Activated CD8-positive, alpha-beta memory T cell treated with anti-CD3 and anti-CD28 coated beads for 48 hours (primary cell): ENCODE measurements at places on chromosomes 3 and 15.
A peak's percentile ranks its signal among the peaks of the same experiment; 100 is the strongest.

GRCh38 chr3:47536221-47536891, 22.8 kb upstream of the ELP6 start:
- DNase-seq: no peak

DNA sequence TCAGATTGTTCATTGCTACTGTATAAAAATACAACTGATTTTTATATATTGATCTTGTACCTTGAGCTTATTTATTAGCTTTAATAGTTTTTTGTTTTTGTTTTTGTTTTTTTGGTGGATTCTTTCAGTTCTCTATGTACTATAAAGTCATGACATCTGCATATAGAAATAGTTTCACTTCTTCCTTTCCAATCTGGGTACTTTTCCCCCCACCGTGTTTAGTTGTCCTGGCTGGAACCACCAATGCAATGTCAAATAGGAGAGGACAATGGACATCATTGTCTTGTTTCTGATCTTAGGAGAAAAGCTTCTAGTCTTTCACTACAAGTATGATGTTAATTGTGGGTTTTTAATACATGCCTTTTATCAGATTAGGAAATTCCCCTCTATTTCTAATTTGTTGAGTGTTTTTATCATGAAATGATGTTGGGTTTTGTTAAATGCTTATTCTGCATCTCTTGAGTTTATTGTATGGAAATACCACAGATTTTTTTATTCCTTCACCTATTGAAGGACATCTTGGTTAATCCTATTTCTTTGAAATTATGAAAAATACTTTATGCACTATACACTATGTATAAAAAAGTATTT, 2.8 kb upstream of the XCR1 start:
- DNase-seq: no peak

DNA sequence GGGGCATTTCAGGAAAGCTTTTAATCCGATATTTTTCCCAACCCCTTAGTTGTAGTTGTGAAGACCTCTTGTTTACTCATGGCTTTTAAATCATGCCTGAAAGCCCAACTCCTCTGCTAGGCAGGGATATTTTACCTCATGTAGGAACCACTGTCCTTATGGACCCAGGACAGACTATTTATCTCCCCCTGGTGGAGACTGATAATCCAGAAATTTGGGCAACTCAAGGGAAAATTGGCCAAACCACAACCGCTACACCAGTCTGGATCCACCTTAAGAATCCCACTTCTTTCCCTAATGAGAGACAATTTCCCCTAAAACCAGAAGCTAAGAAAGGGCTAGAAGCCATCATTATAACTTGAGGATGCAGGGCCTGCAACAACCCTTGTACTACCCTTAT, 248.1 kb upstream of the STAC start:
- DNase-seq: no peak

- DNase-seq: no peak
These were observed 123.1 kb upstream of the LRRFIP2 start for GRCh38 chr3:37297459-37297858.

GRCh38 chr3:65425880-65426279, 612.8 kb downstream of the MAGI1 start:
- DNase-seq: no peak

- DNase-seq: no peak
These were observed 703.7 kb downstream of the NLGN1 start for GRCh38 chr3:174101244-174101643.

DNA sequence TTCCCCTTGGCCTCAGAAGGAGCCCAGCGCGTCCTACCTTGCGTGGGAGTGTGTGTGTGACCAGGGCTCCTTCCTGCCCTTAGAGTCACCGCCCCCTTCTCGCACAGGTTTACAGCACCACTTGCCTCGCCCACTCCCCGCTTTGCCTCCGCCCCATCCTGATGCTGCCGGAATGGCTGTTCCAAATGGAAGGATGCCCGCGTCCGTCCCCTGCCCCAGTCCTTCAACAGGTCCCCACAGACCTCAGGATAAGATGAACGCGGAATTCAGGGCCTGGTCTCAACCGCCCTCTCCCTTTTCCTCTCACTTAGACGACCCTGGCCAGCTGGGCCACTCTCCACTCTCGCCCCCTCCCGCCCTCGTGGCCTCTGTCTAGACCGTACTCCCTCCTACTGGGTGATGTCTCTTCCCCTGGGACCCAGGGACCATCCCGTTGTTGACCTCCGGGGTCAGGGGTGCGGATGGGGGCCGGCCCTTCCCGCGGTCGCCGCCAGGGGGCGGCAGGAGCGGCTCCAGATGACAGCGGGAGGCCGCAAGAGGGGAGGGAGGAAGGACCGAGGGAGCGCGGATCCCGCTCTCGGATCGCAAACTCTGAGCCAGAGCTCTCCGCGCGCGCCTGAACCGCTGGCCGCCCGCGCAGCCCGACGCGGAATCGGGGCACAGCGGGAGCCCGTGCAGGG, at the start of gene THSD4:
Gene THSD4 (plus strand): TSS at position 585 of the 680 bp plus-strand sequence.
- DNase-seq: peak; percentile 16

GRCh38 chr3:52819936-52820335, 10.5 kb downstream of the ITIH4 start:
- no peak for DNase-seq

- no peak for DNase-seq
These were observed 3.5 kb upstream of the GALNT15 start for GRCh38 chr3:16171009-16171408.

- DNase-seq: no peak
These were observed 39.0 kb downstream of the SHC4 start for GRCh38 chr15:48924528-48925393.

DNA sequence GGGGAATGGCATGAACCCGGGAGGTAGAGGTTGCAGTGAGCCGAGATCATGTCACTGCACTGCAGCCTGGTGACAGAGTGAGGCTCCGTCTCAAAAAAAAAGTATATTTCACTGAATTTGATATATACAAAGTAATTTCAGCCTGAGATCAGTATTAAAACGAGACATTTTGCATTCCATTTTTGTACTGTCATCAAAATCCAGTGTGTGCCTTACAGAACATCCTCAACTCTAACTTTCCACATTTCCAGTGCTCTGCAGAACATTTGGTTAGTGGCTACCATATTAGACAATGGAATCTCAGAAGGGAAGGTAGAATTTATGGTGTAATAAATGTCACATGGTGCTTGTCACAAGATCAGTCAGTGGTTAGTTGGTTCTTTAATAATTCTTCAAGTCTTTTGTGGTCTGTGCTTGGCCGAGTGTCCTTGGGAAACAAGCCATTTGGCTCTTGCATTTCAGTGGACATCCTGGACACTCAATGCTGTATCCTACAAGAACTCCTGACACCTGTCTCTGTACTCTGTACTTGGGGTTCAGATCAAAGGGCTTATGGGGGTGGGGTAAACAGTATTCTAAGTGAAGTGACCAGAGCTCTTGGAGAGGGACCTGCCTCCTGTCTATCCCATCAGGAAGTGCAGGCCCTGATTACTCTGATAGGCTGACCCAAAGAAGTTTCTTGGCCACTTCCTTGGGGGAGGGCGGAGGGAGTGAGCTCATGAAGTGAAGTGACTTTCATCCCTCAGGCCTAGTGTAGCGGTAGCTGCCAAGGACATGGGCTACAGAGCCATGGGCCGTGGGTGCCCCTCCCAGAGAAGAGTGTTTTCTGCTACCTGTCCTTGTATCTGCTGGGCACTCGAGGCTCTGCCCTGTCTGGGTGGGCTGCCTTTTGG, 3.7 kb downstream of the ACVR2B start:
- DNase-seq: no peak

GRCh38 chr3:143658861-143659260, 189.4 kb downstream of the SLC9A9 start:
- no peak for DNase-seq

GRCh38 chr3:100213891-100214573, 46.8 kb upstream of the TBC1D23 start:
- DNase-seq: no peak

- DNase-seq: no peak
These were observed 16.9 kb downstream of the SLC24A1 start for GRCh38 chr15:65638681-65639089.

DNA sequence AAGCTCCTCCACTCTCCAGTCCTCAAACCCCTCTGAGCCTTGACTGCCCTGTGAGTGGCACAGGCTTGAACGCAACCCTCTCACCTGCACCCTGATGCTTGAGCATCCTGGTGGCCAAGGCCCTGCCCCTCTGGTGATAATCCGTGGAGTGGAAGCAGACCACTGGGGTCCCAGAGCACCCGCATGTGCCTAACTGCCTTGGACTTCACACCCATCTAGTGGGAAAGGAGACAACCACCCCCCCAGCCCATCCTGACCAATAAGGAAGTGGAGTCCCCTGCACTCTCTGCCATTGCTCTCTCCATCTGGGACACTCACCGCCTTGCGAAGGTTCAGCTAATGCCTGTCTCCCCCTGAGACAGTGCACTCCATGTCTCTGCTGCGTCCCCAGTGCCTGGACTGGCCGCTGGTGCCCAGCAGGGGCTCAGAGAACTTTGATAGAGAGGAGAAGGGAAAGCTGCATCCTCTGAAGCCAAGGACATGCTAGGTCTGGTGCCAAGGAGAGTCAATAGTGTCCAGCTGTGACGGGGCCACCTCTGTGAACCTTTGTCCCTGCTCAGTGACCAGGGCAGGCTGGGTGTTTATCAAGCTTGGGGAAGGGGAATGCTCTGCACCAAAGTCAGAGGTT, 3.4 kb downstream of the KLF15 start:
- no peak for DNase-seq

- DNase-seq: no peak
These were observed 408 bp upstream of the ARPP21 start for GRCh38 chr3:35638980-35639253.

DNA sequence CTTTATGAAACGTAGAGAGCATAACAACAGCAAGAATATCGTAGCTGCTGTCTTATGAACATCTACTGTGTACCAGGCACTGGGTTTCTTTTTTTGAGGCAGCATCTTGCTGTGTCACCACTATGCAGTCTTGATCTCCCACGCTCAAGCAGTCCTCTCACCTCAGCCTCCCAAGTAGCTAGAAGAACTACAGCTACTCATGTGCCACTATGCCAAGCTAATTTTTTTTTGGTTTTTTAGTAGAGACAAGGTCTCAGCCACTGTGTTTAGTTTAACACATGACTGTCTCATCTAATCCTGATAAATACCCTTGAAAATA, 129.9 kb downstream of the VGLL4 start:
- no peak for DNase-seq

- DNase-seq: no peak
These were observed 37.4 kb upstream of the CNTN3 start for GRCh38 chr3:74651885-74652284.

- no peak for DNase-seq
These were observed 36.3 kb upstream of the NECTIN3 start for GRCh38 chr3:111035316-111035715.

DNA sequence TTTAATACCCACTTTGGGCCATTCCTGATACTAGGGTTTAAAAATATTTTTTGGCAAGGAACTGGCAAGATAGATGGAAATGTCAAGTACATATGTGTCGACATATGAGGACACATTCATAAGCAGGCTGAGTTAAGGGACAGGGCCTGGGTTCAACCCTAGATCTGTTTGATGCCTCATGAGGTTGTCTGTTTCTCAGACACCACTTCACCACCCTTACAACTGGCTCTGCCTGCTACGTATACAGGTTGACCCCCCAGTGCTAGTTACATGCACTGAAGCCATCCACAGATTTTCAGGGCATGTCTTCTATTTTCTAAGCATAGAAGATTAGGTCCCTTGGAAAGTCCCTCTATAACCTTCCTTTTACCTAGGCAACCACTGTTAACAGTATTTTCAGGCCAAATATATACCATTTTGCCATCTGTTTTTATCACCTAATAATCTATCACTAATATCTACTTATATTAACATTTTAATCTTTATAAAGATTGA, 296.7 kb downstream of the PLCL2 start:
- no peak for DNase-seq

DNA sequence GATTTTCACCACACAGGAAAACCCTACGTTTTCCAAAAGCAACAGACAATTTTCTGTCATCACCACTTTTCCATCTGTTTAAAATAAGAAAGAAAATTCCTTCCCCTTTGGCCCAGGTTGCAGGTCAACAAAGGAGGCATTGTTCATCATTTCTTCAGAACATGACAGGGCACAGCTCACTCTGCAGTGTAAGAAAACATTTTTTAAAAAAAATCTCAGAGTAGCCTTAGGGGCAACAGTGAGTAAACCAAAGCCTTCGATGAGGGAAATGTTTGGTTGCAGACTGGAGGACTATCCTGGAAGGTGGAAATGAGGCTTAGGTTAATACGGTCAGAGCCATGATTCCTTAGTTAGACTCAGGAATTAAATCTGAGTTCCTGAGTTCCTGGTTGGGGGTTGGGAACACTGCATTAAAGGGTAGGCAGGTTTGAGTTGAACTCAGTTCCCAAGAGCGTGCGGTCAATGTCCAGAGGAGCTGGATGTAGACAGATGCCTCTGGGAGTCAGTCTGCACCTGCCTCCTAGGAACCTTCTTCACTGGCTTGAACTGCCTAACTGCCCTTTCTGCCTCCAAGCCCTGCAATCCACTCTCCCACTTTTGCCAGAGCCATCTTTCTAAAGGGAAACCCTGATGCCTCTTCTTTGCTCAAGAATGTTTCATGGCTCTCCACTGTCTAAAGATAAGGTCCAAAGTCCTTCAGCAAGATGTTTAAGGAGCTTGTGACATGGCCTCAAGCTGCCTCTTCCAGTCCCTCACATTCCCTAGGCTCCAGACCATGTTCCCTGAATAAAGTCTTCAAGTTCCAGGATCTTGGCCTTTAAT, 3.3 kb upstream of the HES1 start:
- DNase-seq: no peak

DNA sequence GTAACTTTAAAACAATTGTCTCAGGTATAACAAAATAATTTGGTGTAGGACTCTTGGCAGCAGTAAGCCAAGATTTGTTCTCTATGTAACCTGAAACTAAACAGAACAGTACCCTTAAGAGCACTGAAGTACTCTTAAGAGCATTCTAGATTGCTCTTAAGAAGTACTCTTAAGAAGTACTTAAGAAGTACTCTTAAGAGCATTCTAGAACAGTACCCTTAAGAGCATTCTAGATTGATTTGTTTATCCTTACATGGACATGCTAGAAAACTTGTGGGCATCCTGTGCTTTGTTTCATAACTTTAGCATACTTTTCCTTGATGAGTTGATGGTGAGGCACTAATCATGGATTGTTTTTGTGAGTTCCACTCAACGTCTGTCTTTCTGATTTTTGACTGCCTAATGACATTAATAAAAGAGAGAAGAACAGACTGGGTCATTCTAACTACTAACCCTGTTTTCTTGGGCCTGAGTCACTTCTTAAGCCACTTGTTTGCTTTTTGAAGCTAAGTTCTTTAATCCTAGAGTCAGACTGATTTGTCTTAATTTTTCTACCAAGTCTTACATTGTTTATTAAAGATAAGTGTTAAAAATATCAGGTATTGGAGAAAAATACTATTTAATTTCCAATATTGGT, 57.2 kb upstream of the UTS2B start:
- DNase-seq: no peak

GRCh38 chr3:153552887-153553604, 391.0 kb downstream of the RAP2B start:
- DNase-seq: no peak

GRCh38 chr3:147775816-147776530, 366.8 kb downstream of the ZIC1 start:
- no peak for DNase-seq

DNA sequence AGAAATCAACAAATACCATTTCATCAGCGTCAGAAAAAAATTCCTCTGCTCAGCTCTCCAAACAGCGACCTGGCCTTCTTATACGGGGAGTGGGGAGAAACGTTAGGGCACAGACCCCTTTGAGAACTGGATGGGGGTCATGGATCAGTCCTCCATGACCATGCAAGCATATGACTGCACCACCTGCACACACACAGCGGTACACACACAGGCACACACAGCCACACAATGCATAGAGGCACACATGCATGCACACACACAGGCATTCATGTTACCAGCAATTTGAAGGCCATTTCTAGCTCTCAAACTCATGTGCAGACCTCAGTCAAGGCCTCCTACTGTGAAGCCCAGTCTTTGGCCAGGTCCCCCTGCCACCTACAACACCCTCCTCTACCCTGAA, 50.2 kb downstream of the SLC41A3 start:
- no peak for DNase-seq
